ENCODE measurements at places on chromosomes 3 and 15.
A peak's percentile ranks its signal among the peaks of the same experiment; 100 is the strongest.

GRCh38 chr3:19364148-19364547 is 215.8 kb downstream of the KCNH8 start:
- DNase-seq: no peak

GRCh38 chr3:156675830-156676767 is 1.7 kb downstream of the TIPARP start:
- DNase-seq: peak; percentile 94

DNA sequence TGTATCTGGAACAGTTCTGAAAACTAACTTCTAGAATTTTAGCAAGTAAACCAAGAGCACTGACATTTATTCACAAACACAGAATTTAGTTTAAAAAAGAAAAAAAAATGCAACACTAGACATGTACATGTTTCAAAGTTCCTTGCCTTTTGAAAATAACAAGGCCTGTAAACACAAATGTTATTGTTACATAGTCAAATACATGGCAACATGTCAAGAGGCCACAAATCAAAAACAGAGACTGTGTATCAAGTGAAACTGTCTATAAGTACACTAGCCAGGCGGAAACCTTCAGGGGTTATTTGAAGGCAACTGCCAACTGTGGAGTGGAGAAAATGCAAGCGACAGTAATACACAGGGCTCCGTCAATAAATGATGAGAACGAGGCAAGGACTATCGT is 547.6 kb downstream of the FOXP1 start:
- DNase-seq: no peak

GRCh38 chr15:68378595-68378994 is 53.4 kb downstream of the ITGA11 start:
- no peak for DNase-seq

GRCh38 chr15:101058735-101059134 is 139.6 kb downstream of the LRRK1 start:
- no peak for DNase-seq

- DNase-seq: no peak
Observed at GRCh38 chr3:42300778-42301177, 34.8 kb upstream of the CCK start.

- no peak for DNase-seq
Observed at GRCh38 chr3:111592143-111592542, 3.0 kb downstream of the ZBED2 start.

- DNase-seq: peak; percentile 72
Observed at GRCh38 chr15:89999676-90000185, 1.4 kb upstream of the ZNF710 start.

DNA sequence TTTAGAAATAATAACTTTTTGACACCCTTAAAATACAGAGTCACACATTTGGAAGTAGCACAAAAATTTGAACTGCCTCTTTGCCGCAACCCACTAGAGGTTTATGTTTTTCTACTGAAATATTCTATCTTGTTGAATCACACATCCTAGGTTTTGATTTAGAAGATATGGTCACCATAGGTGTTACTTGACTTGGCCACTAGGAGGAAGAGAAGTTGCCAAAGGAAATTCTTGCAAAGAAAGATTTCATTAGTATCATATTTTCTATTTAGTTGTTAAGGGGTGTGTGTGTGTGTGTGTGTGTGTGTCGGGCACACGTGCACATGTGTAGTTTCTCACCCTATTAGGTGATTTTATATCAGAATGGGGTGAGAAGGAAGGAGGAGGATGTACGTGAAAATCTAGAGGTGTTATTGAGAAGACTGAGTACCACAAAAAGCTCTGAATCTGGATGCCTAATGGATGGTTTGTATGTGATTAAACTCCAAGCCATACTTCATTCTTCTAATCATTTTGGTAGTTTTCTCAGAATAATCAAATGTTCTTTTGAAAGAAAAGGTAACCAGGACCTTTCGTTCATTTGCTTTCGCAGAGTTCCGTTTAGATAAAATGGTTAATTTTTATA is 31.5 kb downstream of the ZFAND6 start:
- DNase-seq: no peak

- no peak for DNase-seq
Observed at GRCh38 chr3:96209699-96210098, 604.7 kb upstream of the EPHA6 start.

GRCh38 chr3:45462522-45463265 is 74.3 kb downstream of the LARS2 start:
- DNase-seq: no peak

- no peak for DNase-seq
Observed at GRCh38 chr15:101502572-101503295, 13.2 kb upstream of the PCSK6 start.

GRCh38 chr3:21314688-21315087 is 436.3 kb downstream of the ZNF385D start:
- no peak for DNase-seq

GRCh38 chr3:159892171-159892795 is 96.4 kb upstream of the IL12A start:
- no peak for DNase-seq

DNA sequence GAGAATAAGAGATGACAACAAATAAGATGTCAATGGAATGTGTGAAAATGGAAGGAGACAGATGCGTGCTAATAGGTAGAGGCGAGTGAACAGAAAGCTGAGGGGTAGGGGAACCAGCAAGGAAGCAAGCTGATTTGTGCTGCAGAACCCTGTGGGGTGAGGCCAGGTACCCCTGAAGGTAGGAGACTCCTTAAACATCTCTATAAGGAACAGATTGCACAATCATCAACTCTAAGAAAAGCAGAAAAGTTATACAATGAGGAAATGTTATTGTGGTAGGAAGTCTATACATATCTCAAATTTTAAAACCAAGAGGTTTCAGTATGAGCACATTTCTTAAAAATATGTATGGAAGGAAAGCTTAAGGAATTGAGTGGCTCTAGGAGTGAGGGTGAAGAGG is 315.0 kb upstream of the TPM1 start:
- no peak for DNase-seq

Measured in EL (cell line).